ENCODE measurements at places on chromosomes 2 and 18. TPM values are rescaled to one million over a fixed set of nuclear protein-coding genes. Genes with fewer than 3 reads are reported as not detected.

- DNase-seq: no peak
Observed at GRCh38 chr2:71615767-71616730, 162.7 kb downstream of the DYSF start.

- DNase-seq: no peak
Observed at GRCh38 chr18:49866680-49867079, 53.3 kb upstream of the ACAA2 start.

- DNase-seq: no peak
Observed at GRCh38 chr2:179393481-179393880, 128.8 kb upstream of the SESTD1 start.

- DNase-seq: peak; percentile 67
Observed at GRCh38 chr2:160324161-160324800, 124.2 kb upstream of the ITGB6 start.

DNA sequence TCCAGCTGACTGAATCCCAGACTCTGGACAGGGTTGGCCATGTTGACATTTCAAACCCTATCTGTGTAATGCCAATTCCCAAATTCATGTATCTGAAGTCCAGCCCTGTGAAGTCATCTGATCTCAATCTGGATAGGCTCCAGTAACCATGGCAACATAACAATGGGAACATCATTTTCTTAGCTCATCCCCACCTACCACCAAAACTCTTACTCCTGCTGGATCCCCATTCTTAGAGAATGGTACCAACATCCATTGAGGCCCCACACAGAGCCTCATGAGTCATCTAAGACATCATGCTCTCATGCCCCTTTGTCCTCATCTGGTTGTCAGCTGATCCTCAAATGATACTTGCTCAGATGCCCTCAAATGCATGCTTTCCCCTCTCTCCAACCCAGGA is 58.9 kb upstream of the TEX51 start:
- DNase-seq: peak; percentile 9

DNA sequence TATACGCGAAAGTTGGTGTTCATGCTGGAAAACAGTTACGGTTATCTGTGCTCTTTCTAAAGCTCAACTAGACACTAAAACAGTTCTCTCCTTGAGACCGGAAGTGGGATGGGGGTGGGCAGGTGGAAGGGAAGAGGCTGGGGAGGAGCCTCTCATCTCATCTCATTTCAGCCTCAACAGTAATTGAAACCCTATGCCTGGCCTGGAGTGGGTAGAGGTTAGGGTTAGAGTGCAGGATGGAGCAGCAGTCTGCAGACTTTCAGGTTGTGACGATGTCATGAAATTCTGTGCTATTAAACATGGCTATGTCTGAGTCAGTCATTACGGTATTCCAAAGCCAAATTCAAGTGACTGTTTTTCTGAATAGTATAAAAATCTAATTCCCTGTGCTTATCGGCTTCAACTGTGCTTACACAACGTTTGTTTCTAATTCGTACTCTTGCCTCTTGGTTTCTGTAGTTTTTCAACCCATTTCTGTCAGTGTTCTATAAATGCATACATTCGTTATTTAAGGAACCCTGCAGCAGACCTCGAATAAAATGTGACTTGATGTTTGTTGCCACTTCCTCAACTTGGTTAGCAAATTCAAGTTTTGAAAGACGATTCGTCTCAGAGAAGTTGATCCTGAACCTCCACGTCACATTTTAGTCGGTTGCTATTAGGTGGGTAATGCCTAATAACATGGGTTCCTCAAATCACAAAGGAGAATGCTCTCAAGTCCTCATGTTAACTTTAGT is 75.8 kb upstream of the TCF7L1 start:
- no peak for DNase-seq

- DNase-seq: no peak
Observed at GRCh38 chr2:106530866-106531265, 43.7 kb downstream of the CD8B2 start.

DNA sequence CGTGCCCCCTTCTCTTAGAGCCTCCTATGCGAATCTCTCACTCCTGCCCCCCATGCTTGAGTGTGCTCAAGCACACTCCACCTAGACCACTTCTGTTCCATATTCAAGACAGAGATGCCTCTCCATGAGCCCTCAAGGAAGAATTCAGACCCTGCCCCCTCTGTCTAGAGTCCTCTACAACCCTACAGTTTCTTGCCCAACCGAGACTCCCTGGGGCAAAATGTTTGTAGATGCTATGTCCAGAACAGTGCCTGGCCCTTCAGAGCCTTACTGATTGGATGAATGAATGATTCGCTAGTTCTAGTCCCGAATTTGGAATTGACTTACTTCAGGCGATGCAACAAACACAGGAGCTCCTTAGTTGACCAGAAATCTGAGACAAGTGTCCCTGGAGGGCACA is 8.7 kb downstream of the APCDD1 start:
- no peak for DNase-seq

DNA sequence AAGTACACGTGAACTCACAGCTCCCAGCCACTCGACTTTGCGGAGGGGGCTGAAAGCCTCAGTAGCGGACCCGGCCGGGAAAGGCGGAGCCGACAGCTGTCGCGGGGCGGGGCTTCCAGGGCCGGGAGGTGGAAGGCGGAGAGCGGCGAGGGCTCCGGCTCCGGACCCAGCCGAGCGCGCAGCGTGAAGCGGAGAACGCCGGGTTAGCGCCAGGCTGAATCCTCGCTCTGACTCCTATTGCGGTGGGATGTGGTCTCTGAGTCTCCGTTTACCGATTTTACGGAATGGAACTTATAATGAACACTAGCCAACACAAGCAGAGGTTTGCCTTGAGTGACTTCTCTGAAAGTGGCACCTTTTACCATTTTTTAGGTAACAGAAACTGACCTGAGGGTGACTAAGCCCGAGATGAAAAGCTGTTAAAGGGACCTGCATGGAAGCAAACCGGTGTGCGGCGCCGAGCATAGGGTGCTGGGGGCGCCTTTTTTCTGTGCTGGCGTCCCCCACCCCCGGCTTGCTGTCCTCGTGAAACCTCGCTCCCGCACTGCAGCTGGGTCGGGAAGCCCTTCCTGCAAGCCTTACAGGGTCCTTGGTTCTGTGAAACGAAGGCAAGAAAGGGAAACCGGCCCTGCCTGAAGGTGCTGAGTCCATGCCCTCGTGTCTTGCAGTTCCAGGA is 72.9 kb downstream of the EN1 start:
- peak; percentile 44 for DNase-seq

DNA sequence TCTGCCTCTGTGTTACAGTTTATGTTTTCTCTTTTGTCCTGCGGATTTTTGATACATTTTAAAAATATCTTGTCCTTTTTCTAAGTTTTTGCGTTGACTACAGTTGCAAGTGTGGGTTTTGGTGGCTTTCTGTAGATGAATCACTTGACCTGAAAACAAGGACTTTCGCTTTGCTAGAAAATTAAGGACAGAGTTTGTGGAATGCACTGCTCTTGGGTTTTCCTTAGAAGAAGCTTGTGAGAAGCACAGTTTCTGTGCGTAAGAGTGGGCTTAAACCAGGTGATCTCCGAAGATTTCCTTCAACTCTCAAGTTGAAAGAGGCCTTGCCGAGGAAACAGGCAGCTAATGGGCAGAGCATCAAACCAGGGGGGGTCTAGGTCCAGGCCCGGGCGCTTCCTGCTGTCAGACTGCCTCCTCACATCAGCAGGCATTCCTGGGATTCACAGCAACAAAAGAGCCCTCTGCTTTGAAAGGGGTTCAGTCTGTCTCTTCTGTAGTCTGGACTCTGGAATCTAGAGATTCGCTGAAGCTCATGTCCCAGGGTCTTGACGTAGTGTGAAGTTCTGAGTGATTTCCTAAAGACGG is 17.3 kb downstream of the NCK2 start:
- no peak for DNase-seq

DNA sequence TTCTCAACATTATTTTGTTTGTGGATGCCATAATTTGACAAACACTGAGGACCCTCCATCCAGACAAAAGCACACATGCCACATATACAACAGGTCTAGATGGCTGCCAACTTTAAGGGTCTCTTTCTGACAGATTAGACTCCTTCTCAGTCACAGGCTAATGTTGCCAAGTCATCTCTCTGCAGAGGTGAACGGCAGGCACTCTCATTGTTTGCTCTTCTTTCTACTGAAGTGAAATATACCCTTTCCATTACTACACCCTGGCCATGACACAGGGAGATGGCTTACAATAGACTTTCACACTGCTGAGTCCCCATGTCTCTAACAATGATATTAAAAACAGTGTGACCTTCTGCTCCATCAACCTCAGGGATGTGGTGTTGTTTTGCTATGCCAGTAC is 47.5 kb upstream of the ZNF397 start:
- DNase-seq: no peak

- DNase-seq: no peak
Observed at GRCh38 chr2:111200333-111200881, 79.7 kb downstream of the BCL2L11 start.

GRCh38 chr2:129752686-129753085 is 226.8 kb upstream of the RAB6C start:
- DNase-seq: no peak

GRCh38 chr2:132974467-132975095 is 304.6 kb upstream of the LYPD1 start:
- no peak for DNase-seq

DNA sequence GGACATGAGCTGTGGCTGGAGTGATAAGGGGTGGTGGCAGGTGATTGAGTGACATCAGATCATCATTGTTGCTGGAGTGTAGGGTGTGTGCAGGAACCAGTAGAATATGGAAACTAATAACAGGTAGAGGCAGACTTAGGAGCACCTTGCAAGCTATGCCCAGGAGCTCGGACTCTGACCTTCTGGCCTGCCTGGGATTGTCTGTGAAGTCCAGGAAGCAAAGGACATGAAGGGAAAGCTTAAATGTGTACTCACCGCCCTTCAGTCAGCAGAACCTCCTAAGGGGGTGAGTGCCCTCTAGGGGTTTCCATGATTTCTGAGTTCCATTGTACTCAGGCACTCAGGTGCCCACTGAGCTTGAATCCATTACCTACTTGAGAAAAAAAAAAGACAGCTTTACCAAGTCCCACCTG is 104.2 kb downstream of the CRIM1 start:
- DNase-seq: peak; percentile 27

- no peak for DNase-seq
Observed at GRCh38 chr18:13409997-13410396, 191.4 kb downstream of the LDLRAD4 start.

GRCh38 chr2:223580951-223581350 is 21.2 kb downstream of the SCG2 start:
- DNase-seq: peak; percentile 66

DNA sequence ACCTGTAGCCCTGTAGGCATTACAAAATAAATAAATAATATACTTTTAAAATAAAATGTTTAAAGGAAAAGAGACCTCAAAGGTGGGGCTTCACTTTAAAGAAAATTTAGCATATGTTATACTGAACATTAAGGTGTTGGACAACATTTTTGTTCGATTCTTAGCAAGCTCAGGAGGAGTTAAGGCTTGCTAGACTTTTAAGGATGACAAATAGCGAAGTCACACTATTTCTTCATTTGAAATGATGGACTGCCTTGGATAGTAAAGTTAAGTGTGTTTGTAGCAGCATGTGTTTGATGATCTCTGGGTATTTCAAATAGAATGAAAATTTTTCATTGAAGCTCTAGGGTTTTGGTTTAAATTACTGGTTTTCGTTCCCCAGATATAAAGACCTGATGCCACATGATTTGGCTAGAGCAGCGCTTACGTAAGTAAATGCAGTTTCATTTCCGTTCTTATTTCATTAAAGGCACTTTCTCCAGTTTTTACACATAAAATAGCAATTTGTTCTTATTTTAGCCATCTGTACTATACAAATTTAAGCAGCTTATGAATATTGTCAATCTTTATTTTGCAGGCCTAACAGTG is 24.9 kb downstream of the HADHB start:
- DNase-seq: peak; percentile 67

- DNase-seq: no peak
Observed at GRCh38 chr2:240567137-240567871, 980 bp upstream of the RNPEPL1 start.

DNA sequence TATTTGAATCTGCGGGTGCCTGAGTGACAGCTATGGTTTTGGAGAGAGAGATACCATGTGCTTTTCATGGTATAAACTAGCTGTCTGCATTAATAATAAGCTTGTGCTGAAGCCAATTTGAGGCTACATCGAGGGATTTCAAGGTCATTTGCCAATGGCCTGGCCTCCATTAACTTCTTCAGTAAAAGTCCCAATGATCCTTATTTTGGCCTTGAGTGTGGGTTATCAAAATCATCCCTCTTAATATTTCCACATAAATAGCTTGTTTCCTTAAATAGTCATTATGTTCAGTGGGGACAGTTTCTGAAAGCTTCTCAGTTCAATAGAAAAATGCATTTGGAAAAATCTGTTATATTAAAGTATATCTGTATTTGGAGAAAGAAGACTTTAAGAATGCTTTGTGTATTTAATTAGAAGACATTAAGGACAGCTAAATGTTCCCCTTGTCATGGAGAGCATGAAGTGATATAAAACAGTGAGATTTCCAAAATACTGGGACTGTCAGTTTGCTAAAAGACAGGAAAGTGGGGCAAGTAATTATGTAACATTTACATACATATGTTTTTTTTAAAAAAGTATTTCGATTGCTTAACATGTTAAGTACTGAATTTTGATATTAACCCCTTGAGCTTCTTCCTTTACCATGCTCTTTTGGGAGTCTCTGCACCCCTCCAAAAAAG is 355.5 kb upstream of the ZEB2 start:
- DNase-seq: no peak

DNA sequence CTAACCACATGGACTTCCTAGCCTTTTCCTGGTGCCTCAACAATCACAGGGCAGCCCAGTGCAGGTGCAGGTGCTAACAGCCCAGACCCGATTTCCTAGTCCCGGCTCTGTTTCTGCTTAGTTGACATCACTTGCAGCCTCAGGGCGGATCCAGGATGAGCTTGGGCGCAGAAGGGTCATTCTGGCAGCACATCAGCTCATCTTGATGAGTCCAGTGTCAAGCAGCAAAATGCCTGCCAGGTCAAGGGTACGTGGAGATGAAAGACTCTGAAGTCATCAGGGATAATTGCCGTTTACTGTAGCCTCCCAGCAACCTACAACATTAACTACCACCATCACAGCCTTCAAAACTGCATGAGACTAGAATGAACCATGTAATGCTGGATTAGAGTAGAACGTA is 39.4 kb upstream of the EFHD1 start:
- DNase-seq: no peak

The CRYGD gene
- total RNA-seq: not detected

The DNAH6 gene
- 12.1 TPM for total RNA-seq

The PLEKHH2 gene
- 17.6 TPM for total RNA-seq

The POTEI gene
- total RNA-seq: not detected

The NOSTRIN gene
- not detected for total RNA-seq

The MYO7B gene
- total RNA-seq: not detected

The IGFBP5 gene
- 0.48 TPM for total RNA-seq

The SATB2 gene
- total RNA-seq: 7.4 TPM

The HTR2B gene
- total RNA-seq: 0.13 TPM

The MYCN gene
- total RNA-seq: 0.08 TPM

The SLC5A7 gene
- total RNA-seq: not detected

The NRP2 gene
- 174 TPM for total RNA-seq

Data from SK-MEL-5 (cell line).